ENCODE measurements at places on chromosomes 12 and 14.

- DNase-seq: no peak
Measured at GRCh38 chr14:87331991-87332390, 661.0 kb downstream of the GALC start.

DNA sequence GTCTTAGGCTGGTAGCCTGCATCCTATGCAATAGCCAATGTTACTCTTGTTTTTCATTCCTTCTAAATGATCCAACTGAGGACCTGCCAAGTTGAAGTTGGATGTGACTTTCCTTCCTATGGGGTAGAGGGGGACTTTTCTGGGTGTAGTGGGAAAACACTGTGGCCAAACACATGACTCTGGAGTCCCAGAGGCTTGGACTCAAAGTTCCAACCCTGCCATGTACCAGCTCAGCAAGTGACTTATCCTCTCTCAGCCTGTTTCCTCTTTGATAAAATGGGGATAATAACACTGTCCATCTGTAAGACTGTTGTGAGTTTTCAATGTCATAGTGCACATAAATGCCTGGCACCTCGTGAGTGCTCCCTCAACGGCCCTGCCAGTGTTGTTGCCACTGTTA lies 97.0 kb downstream of the ZFP36L1 start:
- DNase-seq: no peak

GRCh38 chr12:31322801-31323207 lies 3.1 kb downstream of the SINHCAF start:
- DNase-seq: no peak

DNA sequence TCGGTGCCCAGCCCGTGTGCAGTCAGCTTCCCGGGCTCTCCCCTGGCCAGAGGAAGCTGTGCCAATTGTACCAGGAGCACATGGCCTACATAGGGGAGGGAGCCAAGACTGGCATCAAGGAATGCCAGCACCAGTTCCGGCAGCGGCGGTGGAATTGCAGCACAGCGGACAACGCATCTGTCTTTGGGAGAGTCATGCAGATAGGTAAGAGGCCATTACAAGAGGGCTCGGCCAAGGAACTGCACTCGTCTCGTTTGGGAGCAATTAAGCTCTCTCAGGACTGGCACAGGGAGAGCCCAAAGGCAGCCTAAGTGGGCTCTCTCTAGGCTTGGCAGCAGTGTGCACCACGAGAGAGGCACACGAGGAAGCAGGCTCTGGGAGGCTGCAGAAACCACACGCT lies 3.7 kb downstream of the WNT5B start:
- no peak for DNase-seq

DNA sequence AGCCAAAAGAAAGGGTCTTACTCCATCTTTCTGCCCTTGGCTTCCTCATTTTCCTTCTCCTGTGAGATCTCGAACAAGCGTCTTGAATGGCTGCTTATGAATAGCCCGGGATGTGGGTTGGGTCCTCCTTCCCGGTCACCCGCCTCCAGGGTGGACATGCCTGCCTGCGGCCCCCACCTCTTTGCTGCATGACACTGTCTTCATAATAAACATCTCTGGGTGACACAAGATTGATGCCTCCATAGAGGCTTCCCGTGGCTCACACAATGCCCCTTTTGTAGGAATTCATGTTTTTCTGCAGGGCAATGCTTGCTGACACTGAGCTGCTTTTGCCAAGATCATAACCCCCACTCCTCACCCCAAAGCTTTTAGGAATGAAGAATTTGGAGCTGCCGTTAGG lies 125.9 kb downstream of the ZNF664 start:
- DNase-seq: no peak

GRCh38 chr12:114406984-114407841 lies 1.3 kb upstream of the TBX5 start:
- no peak for DNase-seq
